Stimulated activated naive CD8-positive, alpha-beta T cell treated with anti-CD3 and anti-CD28 coated beads, Interleukin-15, amount 100 ng/mL, for 72 hours (primary cell): ENCODE measurements at places on chromosomes 12 and 14.

GRCh38 chr12:108591267-108591980 lies 6.5 kb downstream of the TMEM119 start:
- DNase-seq, result no peak

DNA sequence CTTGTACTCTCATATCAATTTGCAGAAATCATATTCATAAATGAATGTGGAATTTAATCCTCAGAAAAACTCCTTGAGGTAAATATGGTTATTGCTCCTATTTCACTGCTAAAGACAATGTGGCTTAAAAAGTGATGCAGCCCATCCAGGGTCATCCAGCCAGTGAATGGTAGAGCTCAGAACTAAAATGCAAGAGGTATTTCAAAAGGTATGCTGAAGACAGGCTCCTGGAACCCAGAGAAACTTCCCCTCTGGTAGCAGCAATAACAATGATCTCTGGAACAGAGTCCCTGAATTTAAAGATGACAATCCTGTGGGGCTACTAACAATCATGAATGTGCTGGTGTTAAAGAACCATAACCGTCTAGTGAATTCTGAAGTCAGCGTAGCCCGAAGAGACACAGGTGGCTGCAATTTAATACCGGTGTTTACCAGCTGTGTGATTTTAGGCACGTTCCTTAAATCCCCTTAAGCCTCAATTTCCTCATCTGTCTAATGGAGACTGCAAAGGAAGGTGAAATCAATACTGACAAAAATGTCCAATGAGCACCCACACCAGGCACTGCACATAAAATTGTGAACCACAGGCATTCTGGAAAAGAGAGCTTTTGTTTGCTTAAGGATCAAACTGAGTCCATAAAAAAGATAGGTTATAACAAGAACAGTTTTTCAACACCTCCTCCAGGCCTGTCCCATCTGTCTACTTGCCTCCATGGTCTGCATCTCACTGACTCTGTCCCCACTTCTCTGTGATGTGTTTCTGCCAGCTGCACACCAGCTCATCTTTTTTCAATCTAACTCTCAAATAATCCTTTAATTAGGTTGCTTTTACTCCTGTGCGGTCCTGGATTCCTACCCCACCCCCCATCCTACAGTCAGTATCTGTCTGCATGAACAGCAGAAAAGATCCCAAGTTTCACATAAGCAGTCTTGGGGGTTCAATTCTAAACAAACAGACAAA lies 10.5 kb downstream of the TM7SF3 start:
- no peak for DNase-seq

GRCh38 chr12:70418101-70418500 lies 52.0 kb downstream of the KCNMB4 start:
- no peak for DNase-seq

GRCh38 chr12:30874455-30875321 lies 51.9 kb upstream of the TSPAN11 start:
- DNase-seq, result no peak

GRCh38 chr12:34384693-34385092 lies 362.4 kb downstream of the ALG10 start:
- no peak for DNase-seq

- no peak for DNase-seq
Observed at GRCh38 chr14:22547313-22547947, 41.6 kb downstream of the DAD1 start.

DNA sequence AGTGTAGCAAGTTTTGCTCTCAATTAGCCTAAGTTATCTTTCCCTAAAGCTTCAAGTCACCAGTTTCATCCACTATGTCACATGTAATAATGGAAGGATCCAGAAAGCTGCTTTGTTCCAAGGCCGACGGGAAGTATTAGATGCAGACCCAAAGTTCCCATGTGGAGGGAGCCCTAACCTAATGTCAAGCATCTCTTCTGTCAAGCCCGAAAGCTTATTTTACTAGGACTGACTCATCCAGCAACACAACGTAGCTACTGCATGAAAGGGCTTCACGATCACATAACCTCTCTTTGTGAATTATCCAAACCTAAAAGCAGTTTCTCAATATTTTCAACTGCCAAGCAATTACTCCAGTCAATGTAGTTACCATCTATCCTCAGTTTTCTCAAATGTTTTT lies 133.4 kb downstream of the SLC6A15 start:
- no peak for DNase-seq

- no peak for DNase-seq
Observed at GRCh38 chr12:76402259-76402658, 54.0 kb upstream of the BBS10 start.

GRCh38 chr14:51663783-51664326 lies 12.1 kb downstream of the FRMD6 start:
- no peak for DNase-seq

- DNase-seq, result peak; percentile 45
Observed at GRCh38 chr12:108730365-108731104, 783 bp downstream of the CORO1C start.

- no peak for DNase-seq
Observed at GRCh38 chr14:75840911-75841310, 140.9 kb downstream of the TGFB3 start.
